ENCODE measurements at places on chromosomes 3 and 15. TPM values are rescaled to one million over a fixed set of nuclear protein-coding genes. Genes with fewer than 3 reads are reported as not detected.

Gene NRROS
- total RNA-seq: 2.8 TPM

Gene CCNB2
- total RNA-seq: 47.2 TPM

Gene GOLGA8H
- total RNA-seq: 13.1 TPM

Gene REC114
- total RNA-seq: 28.7 TPM

Gene CD200R1
- total RNA-seq: 1.7 TPM

- no peak overlapping the region for H3K4me3 ChIP-seq
- no peak for DNase-seq
- H3K27ac ChIP-seq: no peak overlapping the region
- no peaks in the 10 kb centered on the region for H3K36me3 ChIP-seq
- no peaks in the 10 kb centered on the region for H3K4me1 ChIP-seq
- no peaks in the 10 kb centered on the region for H3K27me3 ChIP-seq
Measured at GRCh38 chr3:98500019-98500418, 2.5 kb downstream of the OR5K2 start.

DNA sequence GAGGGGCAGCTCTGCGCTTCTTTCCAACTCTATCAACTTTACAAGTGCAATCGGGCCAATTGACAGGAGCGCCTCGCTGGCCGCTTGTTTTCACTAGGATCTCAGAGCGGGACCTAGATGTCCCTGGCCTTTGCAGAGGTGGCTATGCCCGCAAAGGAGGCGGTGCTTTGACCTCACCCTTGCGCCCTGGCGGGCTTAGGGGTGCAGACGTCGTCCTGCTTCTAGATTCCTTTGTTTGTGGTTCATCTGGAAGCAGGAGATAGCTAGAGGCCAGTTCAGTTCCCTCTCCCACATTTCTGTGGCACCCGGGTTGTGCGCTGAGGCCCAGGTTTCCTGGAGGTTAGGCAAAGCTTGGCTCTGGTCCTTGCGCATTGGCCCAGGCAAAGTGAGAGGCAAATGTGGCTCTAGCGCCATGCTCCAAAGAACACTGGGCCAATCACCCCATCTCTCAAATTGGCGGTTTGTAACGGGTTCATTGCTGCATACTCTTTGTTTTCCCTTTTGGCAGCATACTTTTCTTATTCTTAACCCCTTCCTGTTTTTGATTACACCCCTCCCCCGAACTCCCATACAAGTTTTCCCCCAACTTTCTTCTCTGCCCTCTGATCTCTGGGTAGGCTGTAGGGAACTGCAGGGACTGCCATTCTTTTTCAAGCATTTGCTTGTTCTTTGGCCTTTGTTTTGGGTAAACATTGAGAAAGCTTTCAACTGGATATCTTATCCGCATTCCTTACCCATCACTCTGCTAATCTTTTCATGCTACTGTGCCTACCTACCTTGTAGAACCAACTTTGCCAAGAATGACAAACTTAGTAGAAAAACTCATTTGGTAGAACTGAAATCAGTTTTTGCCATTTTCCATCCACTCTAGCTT, 1.4 kb downstream of the PPM1L start:
- peaks cover 16% of the 10 kb centered on the region for H3K4me1 ChIP-seq
- DNase-seq: peak; percentile 23
- H3K4me3 ChIP-seq: peak overlapping the region; percentile 85

GRCh38 chr3:62175161-62175560, 198.2 kb downstream of the FEZF2 start:
- no peak overlapping the region for H3K27ac ChIP-seq
- H3K36me3 ChIP-seq: no peaks in the 10 kb centered on the region
- no peaks in the 10 kb centered on the region for H3K27me3 ChIP-seq

GRCh38 chr3:129037093-129037419, 23.5 kb upstream of the GP9 start:
- no peaks in the 10 kb centered on the region for H3K4me1 ChIP-seq
- no peak for DNase-seq
- no peak overlapping the region for H3K27ac ChIP-seq
- H3K4me3 ChIP-seq: no peak overlapping the region

DNA sequence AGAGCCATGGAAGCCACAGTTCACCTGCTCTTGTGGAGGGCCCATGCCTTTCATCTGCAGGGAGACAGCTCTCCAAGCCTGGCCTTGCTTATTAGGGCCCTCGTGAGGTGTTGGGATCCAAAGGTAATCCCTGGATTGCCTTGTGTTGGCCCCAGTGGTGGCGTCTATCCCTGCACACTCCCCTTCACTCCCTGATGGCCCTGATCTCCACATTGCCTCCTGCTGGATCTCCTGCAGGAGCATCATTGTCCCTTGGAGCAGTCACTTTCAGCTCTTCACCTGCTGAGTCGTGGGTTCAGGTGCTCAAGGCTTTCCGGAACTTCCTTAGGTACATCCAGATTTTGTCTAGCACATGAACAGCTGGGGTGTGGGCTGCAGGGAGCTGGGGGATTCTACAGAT, 7.0 kb downstream of the PPCDC start:
- H3K27me3 ChIP-seq: no peaks in the 10 kb centered on the region
- H3K27ac ChIP-seq: peak overlapping the region; percentile 34
- H3K36me3 ChIP-seq: no peaks in the 10 kb centered on the region
- no peak overlapping the region for H3K4me3 ChIP-seq
- DNase-seq: no peak
- peaks cover 24% of the 10 kb centered on the region for H3K4me1 ChIP-seq

- no peaks in the 10 kb centered on the region for H3K27me3 ChIP-seq
- DNase-seq: no peak
- no peak overlapping the region for H3K27ac ChIP-seq
- H3K36me3 ChIP-seq: no peaks in the 10 kb centered on the region
- H3K4me3 ChIP-seq: no peak overlapping the region
Measured at GRCh38 chr15:59762558-59762957, 73.4 kb upstream of the BNIP2 start.

DNA sequence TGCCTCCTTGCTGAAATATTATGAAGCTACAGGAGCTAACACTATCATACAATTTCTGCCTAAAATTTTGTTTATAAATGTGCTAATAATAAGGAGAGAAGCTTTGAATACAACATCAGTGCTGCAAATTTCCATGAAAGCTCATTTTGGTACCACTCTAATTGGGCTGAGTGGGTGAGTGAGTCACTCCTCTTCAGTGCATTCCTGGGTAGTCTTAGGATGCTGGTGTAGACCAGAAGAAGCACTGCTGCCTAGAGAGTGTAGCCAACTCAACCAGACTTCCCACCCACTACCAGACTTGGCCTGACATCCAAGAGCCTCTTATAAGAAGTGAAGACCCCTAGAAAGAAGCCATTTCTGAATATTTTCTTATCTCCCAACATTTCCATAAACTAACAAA, 32.5 kb upstream of the CCDC54 start:
- no peaks in the 10 kb centered on the region for H3K4me1 ChIP-seq
- no peak overlapping the region for H3K27ac ChIP-seq
- DNase-seq: no peak
- no peaks in the 10 kb centered on the region for H3K27me3 ChIP-seq

GRCh38 chr3:176439729-176440128, 757.6 kb downstream of the TBL1XR1 start:
- H3K4me1 ChIP-seq: no peaks in the 10 kb centered on the region
- H3K36me3 ChIP-seq: no peaks in the 10 kb centered on the region
- DNase-seq: no peak
- no peak overlapping the region for H3K4me3 ChIP-seq
- no peaks in the 10 kb centered on the region for H3K27me3 ChIP-seq
- no peak overlapping the region for H3K27ac ChIP-seq

DNA sequence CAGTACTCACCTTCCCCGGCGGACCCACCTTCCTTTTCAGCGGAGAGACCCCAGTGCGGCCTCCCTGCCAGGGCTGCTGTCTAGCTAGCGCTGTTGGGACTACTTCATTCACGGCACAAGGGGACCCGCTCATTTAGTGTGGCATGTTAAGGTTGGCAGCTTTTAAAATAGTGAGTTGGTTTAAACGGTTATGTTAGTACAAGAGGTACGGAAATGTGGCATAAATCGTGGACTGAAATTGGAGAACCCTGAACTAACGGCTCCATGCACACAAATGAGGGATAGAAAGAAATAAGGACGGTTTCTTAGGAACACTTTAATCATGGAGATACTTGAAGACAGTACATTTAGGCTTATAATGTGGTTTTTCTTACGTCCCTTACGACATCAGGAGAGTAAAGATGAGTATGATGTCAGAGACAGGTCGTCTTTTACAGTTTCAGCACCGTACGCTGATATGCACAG, 752 bp downstream of the CEP63 start:
- no peaks in the 10 kb centered on the region for H3K36me3 ChIP-seq
- H3K4me1 ChIP-seq: peaks cover 28% of the 10 kb centered on the region
- DNase-seq: peak; percentile 41
- H3K27ac ChIP-seq: peak overlapping the region; percentile 90
- no peaks in the 10 kb centered on the region for H3K27me3 ChIP-seq

GRCh38 chr3:168511428-168512014, 415.8 kb upstream of the GOLIM4 start:
- no peaks in the 10 kb centered on the region for H3K27me3 ChIP-seq
- no peaks in the 10 kb centered on the region for H3K36me3 ChIP-seq
- no peak overlapping the region for H3K4me3 ChIP-seq

- H3K4me1 ChIP-seq: no peaks in the 10 kb centered on the region
Measured at GRCh38 chr3:159872374-159873109, 116.1 kb upstream of the IL12A start.

DNA sequence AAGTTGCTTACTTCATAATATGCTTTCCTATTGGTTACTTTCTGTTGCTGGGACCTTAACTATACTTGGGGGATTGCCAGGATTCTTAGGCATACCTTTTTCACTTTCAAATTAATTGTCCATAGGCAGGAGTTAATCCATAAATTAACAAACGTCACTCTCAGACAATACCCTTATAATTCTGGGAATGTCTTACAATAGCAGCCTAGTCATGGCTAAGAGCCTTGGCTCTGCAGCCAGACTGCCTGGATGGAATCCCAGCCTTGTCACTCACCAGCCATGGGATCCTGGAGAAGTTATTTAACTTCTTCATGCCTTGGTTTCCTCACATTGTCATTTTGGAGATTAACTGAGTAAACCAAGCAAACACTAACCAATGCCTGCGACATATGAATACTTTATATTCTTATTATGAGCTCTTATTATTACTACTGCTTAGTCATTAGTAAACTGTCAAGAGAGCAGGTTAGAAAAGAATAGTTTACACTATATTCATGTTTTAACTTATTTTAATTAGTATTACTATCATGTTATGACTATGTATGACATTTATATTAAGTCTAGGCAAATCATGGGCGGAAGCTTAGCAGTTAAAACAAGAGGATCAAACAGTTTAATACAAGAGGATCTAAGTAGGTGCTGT, 29.0 kb downstream of the GYG1 start:
- no peaks in the 10 kb centered on the region for H3K27me3 ChIP-seq
- H3K4me1 ChIP-seq: peaks cover 17% of the 10 kb centered on the region
- no peaks in the 10 kb centered on the region for H3K36me3 ChIP-seq

GRCh38 chr15:90885432-90886290, 1.4 kb downstream of the FES start:
- no peak overlapping the region for H3K4me3 ChIP-seq
- peak overlapping the region; percentile 97 for H3K27ac ChIP-seq
- DNase-seq: peak; percentile 71
- no peaks in the 10 kb centered on the region for H3K27me3 ChIP-seq
- no peaks in the 10 kb centered on the region for H3K36me3 ChIP-seq

- H3K27me3 ChIP-seq: no peaks in the 10 kb centered on the region
- H3K4me3 ChIP-seq: no peak overlapping the region
- no peak overlapping the region for H3K27ac ChIP-seq
- H3K4me1 ChIP-seq: peaks cover 29% of the 10 kb centered on the region
- H3K36me3 ChIP-seq: no peaks in the 10 kb centered on the region
- no peak for DNase-seq
Measured at GRCh38 chr15:40567111-40567510, 2.0 kb upstream of the RPUSD2 start.

DNA sequence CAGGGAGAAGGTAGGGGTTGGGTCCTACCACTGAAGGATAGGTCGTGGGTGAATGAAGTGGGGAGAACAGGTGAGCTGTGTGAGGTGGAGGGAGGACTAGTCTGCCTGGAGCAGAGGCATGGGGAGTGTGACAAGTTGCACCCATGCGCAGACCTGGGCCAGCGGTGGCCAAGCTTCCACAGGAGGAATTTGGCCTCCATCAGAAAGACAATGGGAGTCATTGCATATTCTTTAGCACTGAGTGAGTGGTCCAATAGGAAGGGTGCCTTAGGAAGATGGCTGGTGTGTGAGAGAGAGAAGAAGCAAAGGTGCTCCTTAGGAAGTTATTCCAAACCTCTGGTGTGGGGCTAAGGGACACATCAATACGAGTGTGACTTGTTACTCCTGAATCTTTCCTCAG, 191.1 kb downstream of the KCNAB1 start:
- no peak overlapping the region for H3K4me3 ChIP-seq
- no peak for DNase-seq
- H3K36me3 ChIP-seq: no peaks in the 10 kb centered on the region
- H3K27me3 ChIP-seq: no peaks in the 10 kb centered on the region
- peaks cover 3% of the 10 kb centered on the region for H3K4me1 ChIP-seq

GRCh38 chr3:176870451-176870850, 326.8 kb downstream of the TBL1XR1 start:
- no peak overlapping the region for H3K27ac ChIP-seq
- H3K36me3 ChIP-seq: no peaks in the 10 kb centered on the region
- H3K27me3 ChIP-seq: no peaks in the 10 kb centered on the region
- no peak for DNase-seq

DNA sequence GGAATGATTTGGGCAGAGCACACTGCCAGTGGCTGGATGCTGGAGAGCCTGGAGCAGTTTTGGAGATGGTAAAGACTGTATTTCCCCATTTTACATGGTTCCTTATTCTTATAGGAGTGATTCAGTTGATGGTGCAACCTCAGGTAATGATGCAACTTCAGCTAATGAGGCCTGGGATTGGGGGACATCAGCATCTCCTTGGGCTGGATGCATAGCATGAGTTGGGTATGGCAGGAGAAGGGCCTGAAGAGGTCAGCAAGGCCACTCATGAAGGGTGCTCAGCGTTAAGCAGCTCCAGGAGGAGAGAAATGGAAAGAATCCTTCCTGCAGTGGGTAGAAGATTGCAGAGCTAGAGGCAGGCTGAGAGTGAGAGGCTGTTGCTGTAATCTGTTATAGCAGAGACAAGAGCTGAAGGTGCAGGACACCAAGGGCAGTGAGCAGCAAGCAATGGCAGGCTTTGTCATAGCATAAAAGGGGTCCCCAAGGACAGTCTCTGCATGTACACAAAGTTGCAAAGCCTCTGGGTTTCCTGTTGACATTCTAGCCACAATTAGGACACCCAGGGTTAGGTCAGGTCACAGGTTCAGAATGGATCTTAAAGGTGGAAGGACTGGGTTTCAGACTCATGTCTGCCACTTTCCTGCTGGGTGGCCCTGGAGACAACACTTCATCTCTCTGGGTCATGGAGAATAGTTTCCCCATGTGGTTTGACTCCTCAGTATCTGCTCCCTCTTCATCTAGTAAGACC, 29.5 kb upstream of the SNRK start:
- no peaks in the 10 kb centered on the region for H3K27me3 ChIP-seq
- H3K4me3 ChIP-seq: no peak overlapping the region
- no peak overlapping the region for H3K27ac ChIP-seq
- no peak for DNase-seq

DNA sequence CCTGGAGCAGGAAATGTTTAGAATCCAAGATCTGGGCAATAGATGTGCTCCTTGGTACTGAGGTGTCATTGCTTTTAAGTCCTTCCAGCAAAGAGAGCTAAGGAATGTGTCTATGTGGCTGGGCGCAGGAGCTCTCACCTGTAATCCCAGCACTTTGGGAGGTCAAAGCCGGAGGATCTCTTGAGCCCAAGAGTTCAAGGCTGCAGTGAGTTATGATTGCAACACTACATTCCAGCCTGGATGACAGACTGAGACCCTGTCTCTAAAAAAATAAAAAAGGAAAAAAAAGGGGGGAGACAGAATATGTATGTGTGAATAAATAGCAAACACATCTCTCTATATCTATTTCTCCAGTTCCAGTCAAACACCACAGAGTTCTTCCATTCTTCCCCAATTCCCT, 4.3 kb upstream of the GPR62 start:
- no peaks in the 10 kb centered on the region for H3K27me3 ChIP-seq
- H3K36me3 ChIP-seq: no peaks in the 10 kb centered on the region
- DNase-seq: no peak
- H3K4me1 ChIP-seq: no peaks in the 10 kb centered on the region
- no peak overlapping the region for H3K4me3 ChIP-seq
